ENCODE measurements at places on chromosomes 5 and 9. TPM values are rescaled to one million over a fixed set of nuclear protein-coding genes. Genes with fewer than 3 reads are reported as not detected.

DNA sequence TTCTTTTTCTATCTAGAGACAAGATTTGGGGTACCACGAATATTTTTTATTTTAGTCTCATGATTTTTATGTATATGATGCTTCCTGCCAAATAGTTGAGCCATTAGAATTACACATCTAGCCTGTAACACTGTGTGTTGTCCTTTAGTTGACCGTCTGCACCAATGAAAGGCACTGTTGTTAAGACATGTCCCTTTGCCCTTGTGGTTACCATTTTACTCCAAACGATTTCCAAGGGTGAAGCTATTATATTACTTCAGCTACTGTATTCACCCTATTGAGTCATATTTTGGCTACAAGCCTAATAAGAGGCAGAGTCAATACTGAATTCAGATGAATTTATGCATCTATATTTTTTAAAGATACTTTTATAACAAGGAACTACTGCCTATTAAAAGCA is 207.6 kb downstream of the CETN3 start:
- DNase-seq, result no peak

Gene STK32A
- total RNA-seq, result 0.95 TPM

DNA sequence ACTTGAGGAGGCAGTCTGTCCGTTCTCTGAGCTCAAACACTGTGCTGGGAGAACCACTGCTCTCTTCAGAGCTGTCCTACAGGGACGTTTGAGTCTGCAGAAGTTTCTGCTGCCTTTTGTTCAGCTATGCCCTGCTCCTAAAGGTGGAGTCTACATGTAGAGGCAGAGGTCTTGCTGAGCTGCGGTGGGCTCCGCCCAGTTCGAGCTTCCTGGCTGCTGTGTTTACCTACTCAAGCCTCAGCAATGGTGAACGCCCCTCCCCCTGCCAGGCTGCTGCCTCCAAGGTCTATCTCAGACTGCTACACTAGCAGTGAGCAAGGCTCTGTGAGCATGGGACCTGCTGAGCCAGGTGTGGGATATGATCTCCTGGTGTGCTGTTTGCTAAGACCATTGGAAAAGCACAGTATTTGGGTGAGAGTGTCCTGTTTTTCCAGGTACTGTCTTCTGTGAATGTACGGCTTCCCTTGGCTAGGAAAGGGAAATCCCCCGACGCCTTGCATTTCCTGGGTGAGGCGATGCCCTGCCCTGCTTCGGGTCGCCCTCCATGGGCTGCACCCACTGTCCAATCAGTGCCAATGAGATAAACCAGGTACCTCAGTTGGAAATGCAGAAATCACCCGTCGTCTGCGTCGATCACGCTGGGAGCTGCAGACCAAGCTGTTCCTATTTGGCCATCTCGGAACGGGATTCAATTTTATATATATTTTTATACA is 58.5 kb downstream of the CNTRL start:
- no peak for DNase-seq

GRCh38 chr9:127035948-127036347 is 86.5 kb downstream of the ANGPTL2 start:
- peak; percentile 89 for DNase-seq

Gene PHPT1
- total RNA-seq, result 71.7 TPM

- no peak for DNase-seq
These were observed 302.4 kb downstream of the SMARCA2 start for GRCh38 chr9:2317591-2317990.

GRCh38 chr5:169652057-169652456 is 15.0 kb downstream of the DOCK2 start:
- DNase-seq, result no peak

DNA sequence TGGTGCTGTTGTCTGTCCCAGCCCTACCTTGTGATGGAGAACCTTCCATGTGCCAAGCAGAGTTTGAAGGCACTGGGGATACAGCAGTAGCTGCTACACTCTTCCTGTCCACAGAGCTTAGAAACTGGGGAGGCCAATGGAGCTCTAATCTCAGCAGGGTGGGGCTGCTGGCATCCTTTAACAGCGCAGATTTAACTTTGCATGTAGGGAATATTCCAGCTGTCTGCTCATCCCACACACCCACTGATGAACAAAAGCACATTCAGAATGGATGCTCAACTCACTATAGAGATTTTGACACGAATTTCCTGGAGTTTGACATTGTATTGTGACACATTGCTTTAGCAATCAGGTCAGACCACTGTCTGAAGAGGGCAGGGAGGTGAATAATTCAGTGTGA is 49.0 kb downstream of the TMEM215 start:
- DNase-seq, result no peak

Measured in posterior vena cava (tissue), 2 donors.